ENCODE measurements at places on chromosomes 3 and 15. TPM values are rescaled to one million over a fixed set of nuclear protein-coding genes. Genes with fewer than 3 reads are reported as not detected.
A peak's percentile ranks its signal among the peaks of the same experiment; 100 is the strongest.

The GATM gene
- 30.4 TPM for total RNA-seq

The LIPH gene
- total RNA-seq: 257 TPM

The GOLGA8T gene
- total RNA-seq: not detected

The HEMK1 gene
- total RNA-seq: 5.8 TPM

The DOCK3 gene
- total RNA-seq: 2.2 TPM

The SLC38A3 gene
- total RNA-seq: 3.1 TPM

The SEMA7A gene
- total RNA-seq: 2.5 TPM

The NTRK3 gene
- total RNA-seq: 0.58 TPM

DNA sequence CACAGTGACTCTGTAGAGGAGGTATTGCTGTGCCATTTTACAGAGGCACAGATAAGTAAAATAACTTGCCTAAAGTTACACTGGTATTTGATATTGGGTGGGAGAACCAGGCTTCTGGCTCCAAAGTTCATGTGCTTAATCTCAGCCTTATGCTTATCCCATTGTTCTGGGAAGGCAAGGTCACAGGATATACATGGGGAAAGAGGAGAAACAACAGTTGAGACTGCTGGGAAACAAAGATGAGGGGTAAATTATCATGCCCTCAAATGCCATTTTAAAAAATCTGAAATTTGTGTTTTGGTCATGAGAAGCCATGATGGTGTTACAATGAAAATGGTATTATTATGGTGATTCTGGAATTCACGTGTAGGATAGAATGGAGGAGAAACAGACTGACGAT, 54.4 kb downstream of the EOMES start:
- no peak for DNase-seq

DNA sequence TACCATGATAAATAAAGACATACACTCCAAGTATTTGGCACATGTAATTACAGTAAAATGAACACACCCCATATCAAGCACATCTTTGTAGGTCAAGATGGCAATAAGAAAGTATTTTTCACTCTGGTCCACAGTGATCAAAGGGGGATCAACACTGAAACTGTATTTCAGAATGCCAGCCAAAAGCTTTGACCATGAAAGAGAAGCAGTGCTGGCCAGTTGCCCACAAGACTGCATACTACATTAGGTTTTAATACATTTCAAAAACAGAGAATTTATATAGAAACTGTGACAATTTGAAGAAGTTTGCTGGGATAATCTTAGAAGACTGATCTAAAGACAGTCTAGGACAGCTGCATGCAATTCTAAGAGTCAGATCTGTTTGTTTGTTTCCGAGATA, 1035.3 kb downstream of the FHIT start:
- no peak for DNase-seq

GRCh38 chr3:15860014-15860934, 62.5 kb upstream of the ANKRD28 start:
- peak; percentile 29 for DNase-seq

- peak; percentile 77 for DNase-seq
Measured at GRCh38 chr3:11509173-11510000, 134.3 kb downstream of the VGLL4 start.

DNA sequence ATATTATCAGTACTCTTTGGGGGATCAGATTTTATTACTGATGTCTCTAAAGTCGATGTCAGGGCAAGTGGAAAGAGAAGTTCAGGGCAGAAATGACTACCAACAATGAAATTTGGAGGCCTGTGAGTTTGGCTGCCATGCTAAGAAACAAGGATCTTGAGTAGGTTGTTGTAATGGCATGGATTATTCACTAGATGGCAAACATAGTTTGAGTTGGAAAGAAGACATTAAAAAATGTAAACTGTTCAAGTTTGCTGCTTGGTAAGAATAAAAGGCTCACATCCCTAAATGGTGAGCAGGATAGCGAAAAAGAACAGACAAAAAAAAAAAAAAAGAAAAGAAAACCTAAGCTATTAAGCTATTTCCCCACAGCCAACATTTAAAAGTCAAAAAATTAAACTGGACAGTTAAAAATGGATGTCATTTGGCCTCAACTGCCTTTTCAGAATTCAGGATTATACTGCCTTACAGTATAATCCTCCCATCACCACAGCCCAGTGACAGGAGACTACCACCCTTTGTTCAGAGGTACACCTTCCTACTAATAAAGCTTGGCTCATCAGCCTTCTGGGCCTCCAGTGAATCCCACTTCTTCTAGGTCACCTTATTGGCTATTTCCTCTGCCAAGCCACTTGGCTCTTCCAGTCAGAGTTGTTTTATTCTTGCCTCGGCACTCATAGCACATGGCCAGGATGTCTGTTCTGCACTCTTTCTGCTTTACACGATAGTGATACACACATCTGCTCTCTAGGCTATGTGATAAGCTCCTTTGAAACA, 163.7 kb downstream of the PLD1 start:
- DNase-seq: no peak

GRCh38 chr3:158314426-158315357, 204.8 kb downstream of the RSRC1 start:
- no peak for DNase-seq

GRCh38 chr3:150936693-150937092, 31.5 kb upstream of the MINDY4B start:
- DNase-seq: no peak

DNA sequence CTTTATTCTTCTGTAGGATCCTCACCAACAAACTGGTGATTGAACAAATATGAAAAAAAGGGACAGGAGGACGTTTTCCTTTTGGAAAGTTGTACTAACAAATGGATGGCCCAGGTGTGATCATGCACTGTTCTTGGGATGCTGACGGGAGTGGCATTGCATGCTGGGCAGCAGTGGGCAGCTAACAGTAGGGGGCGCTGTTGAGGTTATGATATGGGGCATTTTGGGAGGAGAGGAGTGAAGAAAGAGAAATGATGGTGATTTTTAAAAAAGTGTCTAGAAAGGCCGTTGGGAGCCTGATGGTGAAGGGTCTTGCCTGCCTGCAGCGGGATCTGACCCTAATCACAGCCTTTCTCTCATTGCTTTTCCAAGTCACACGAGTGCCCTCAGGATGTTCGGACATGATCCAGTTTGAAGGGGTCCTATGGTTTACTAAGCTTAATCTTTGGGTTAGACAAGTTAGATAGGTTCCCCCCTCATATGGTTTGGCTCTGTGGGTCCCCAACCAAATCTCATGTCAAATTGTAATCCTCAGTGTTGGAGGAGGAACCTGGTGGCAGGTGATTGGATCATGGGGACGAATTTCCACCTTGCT, 46.2 kb upstream of the PRTG start:
- DNase-seq: no peak

GRCh38 chr15:67036775-67037555, 28.4 kb upstream of the SMAD3 start:
- DNase-seq: no peak

GRCh38 chr15:25242957-25243799, 195.6 kb downstream of the UBE3A start:
- peak; percentile 17 for DNase-seq

DNA sequence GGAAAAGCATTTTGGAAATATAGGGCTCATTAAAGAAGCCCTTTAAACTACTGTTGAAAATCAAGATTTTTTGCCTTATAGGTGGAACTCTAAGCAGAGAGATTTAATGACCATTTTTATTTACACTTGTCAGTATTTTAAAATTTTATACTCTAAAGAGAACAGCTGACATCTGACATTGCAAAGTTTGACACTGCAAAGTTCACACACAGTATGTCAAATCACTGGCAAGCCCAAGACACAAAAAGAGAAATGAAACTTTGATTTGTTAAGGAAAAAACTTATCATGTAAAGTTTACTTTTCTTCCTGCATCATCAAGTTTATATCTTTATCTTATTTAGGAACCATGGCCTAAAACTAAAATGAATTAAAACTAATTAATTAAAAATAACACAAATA, 40.2 kb downstream of the DPH6 start:
- no peak for DNase-seq

- DNase-seq: no peak
Measured at GRCh38 chr15:56985856-56986255, 67.4 kb downstream of the TCF12 start.

- no peak for DNase-seq
Measured at GRCh38 chr15:40338921-40339620, 1.7 kb downstream of the CCDC9B start.

- DNase-seq: peak; percentile 79
Measured at GRCh38 chr15:78374436-78375393, 34.6 kb downstream of the CRABP1 start.

DNA sequence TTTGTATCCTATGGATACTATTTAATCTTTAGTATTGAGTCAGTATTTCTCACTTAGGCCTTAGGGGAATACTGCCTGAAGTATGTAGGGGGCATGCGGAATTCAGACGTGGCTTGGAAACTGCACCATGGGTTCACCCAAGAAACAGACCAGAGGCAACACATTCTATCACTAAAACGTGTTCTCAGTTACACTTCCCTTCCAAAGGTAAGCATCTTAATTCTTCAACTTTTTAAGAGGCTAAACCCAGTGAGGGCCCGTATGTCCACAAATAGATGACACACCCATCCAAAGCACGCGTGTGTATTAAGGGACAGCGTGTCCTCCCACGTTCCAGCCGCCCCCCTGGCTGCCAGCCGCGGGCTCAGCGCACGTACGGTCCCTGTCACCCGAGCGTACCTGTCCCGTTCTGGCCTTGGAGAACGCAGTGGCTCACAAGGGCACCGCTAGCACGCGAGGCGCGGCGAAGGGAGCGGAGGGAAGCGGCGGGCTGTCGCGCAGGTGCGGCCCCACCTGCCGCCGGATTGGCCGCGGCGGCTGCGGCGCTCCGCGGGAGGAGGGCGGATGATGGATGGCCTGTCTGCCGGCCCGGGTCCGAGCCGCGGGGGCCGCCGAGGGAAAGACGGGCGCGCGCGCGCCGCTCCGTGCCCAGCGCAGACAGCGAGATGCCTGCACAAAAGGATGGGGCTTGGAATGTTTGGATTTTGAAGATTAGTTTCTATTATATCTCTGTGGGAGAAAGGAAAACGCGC, 1003.9 kb upstream of the NR2F2 start:
- no peak for DNase-seq

- no peak for DNase-seq
Measured at GRCh38 chr15:36638671-36639070, 59.2 kb downstream of the CDIN1 start.

DNA sequence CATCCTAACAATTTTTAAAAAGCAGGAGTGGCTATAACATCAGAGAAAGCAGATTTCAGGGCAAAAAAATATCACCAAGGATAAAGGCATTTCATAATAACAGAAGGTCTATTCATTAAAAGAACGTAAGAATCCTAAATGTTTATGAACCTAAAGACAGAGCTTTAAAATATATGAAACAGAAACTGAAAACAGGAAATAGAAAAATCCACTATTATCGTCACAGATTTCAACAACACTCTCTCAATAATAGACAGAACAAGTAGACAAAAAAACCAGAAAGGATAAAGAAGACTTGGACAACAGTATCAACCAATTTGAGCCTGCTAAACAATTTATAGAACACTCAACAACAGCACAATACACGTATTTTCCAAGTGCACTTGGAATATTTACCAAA, 71.4 kb downstream of the FBXL22 start:
- no peak for DNase-seq

DNA sequence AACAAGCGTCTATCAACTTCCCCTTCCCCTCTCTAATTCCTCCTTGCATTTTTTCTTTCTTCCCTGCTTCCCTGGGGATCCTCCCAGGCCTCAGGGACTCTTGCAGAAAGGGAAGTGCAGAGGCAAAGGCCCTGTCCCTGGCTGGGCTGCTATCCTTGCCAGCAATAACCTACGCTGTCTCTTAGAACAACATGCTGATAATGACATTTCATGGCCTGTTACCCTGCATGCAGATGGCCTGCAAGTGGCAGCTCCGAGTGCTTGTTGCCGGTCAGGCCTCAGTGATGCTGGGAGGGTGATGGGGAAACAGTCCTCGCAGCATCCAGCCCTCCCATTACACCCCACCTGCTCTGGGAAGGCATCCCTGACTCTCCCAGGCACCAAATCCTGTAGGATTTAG, 167.6 kb downstream of the RAB11A start:
- DNase-seq: no peak

DNA sequence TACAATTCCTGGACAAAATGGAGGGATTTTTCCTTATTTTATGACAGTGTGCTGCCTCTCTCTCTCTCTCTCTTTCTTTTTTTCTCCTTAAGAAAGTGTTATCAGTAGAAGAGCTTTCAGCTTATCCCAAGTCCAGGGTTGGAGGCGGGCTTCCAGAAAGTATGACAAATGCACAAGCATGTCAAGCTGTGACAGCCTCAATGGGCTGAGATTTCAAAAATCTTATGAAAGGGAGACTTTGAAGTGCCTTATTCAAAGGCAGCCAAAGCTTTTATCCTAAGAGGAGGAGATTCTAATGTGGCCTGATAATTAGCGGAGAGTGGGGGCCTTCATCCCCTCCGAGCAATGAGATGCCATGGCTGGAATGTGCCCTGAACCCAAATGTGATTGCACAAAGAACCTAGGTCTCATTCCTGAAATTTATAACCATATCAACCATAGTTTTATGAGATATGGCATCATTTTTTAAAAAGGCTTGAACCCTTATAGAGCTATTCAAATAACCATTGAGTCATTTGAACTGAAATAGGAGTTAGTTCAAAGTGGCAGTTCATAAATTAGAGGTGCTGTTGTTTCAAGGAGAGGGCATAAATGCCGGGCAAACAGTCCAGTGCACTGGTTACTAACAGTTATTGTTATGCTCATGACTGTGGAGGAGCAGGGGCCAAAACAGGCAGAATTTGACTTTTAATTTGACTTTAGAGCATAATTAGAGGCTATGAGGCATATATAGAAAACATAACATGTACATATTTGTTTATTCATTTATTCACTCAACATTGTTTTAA, 261.6 kb upstream of the THRB start:
- DNase-seq: no peak

GRCh38 chr3:134149286-134149685, 101.4 kb downstream of the RYK start:
- no peak for DNase-seq

GRCh38 chr3:42063888-42064287, 27.3 kb upstream of the TRAK1 start:
- no peak for DNase-seq

- DNase-seq: peak; percentile 76
Measured at GRCh38 chr15:90212221-90213098, 11.3 kb downstream of the SEMA4B start.

Data from stomach (tissue), 19 donors.